ENCODE measurements at places on chromosomes 3 and 15.

DNA sequence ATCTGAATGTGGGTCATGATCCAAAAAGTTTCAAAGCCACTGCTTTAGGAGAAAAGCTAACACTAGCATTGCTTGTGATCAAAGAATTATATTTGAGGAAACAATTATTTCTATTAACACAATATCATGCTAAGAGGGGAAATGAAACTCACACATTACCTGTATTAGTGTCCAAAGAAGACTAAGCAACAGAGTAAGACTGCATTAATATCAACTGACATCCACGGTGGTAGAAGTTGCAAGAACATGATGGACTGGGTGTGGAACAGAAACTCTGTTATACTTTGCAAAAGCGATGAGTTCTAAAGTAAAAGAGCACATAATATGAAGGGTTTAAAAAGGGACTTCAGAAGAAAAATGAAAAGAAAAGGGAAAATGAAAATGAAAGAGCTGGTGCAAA lies 648.3 kb upstream of the NECTIN3 start:
- no peak for DNase-seq

- no peak for DNase-seq
Measured at GRCh38 chr3:61877359-61878138, 316.2 kb downstream of the PTPRG start.

DNA sequence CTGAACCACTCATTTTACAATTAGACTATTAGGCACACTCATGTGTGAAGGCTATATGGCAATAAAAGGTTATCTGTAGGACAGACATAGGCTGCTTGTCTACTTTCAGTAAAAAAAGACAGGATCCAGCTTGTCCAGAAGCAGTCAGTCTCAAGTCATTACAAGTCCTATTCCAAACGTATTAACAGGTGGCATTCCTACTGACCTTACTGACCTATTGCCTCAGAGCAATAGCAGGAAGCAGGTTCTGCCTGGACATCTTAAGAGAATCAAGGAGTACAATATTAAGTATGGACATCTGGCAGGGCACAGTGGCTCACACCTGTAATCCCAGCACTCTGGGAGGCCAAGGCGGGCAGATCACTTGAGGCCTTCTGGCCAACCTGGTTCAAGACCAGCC lies 7.0 kb downstream of the CMTM6 start:
- DNase-seq: no peak

GRCh38 chr15:71329497-71330260 lies 214.4 kb downstream of the THSD4 start:
- DNase-seq: no peak

GRCh38 chr3:184491867-184492615 lies 69.5 kb upstream of the EPHB3 start:
- no peak for DNase-seq

DNA sequence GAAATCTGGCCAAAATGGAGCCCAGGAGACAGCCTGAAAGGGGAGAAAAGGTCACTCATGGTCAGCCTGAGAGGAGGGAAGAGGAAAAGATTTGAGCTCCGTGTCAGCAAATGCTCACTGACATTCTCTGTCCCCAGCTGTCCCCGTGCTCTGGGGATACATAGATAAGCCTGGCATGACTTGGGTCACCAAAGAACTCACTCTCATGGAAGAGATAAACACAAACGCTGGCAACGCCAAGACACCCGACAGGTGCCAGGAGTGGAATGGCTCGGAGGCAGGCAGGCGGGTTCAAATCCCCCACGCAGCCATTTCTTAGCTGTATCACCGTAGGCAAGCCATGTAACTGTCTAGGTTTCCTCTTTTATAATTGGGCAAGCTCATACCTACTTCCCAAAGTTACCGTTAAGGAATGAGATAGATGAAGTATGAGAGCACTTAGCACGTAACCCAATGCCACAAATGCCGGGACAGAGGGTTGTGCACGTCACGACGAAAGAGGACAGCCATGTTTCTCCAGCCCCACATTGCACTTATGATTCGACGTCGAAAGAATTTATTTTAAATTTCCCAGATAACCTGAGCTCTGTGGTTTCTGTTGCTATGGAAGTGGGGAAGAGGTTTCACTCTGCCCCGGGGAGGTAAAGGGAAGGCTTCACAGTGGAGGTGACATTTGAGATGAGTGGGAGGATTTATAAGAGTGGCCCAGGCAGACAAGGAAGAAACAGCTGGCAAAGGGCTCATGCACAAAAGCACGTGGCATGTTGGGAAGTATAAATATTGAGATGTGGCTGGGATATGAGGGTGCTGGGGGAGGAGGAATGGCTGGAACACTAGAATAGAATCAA lies 41.4 kb upstream of the TSEN2 start:
- DNase-seq: no peak

DNA sequence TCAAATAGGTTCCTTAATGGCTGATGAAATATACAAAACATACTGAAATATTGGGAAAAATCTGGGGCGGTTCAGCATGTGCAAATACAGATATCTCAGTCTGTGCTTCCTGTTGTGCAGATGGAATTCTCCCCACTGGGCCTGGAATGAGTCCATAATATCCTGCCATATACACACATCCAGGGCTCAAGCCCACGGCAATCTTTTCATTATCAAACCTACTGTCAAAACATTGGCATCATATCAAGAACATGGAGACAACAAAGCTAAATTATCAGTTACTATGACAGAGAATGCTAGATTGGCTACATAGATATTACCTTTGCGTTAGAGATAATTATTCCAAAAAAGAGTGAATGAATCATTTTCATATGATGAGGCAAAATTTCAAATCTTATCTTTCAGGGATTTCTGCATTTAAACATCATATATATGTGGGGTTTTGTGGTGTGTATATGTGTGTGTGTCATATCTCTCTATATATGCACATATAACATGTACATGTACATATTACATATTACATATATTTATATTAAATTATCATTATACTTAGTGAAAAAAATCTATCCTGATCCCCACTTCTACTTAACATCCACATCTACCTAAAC lies 713.3 kb downstream of the GBE1 start:
- no peak for DNase-seq

GRCh38 chr3:41241161-41241560 lies 41.9 kb downstream of the CTNNB1 start:
- no peak for DNase-seq

DNA sequence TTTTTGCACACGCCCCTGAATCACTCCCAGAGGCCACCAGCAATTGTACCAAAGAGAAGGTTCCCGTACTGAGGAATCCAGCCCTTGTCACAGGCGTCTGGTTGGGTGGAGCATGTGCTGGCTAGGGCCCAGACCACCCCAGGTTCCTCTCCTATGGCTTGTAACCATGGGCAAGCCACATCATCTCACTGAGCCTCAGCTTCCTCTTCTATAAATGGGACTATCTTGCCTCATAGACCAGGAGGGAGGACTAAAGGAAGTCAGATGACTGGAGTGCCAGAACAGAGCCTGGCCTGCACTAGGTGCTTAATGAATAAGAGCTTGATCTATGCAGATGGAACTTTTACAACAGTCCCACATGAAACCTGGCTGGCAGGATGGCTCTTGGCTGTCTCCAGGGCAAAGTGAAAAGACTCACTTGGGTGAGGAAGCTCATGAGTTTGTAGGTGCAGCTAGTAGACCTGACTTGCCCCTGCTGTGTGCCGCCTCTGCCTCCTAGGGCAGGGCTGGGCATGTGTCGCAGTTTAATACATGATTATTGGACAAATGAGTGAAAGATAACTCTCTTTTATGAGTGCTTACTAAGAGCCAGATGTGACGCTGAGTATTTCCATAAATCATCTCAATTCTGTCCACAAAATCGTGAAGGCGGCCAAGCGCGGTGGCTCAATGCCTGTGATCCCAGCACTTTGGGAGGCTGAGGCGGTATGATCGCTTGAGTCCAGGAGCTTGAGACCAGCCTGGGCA lies 29.3 kb downstream of the CTSH start:
- DNase-seq: no peak

- no peak for DNase-seq
Measured at GRCh38 chr15:33145447-33145846, 49.1 kb downstream of the FMN1 start.

- no peak for DNase-seq
Measured at GRCh38 chr3:26260139-26260538, 362.4 kb upstream of the LRRC3B start.

- DNase-seq: no peak
Measured at GRCh38 chr3:111691293-111691909, 96.3 kb upstream of the ZBED2 start.

GRCh38 chr15:25251700-25252390 lies 187.0 kb downstream of the UBE3A start:
- no peak for DNase-seq

DNA sequence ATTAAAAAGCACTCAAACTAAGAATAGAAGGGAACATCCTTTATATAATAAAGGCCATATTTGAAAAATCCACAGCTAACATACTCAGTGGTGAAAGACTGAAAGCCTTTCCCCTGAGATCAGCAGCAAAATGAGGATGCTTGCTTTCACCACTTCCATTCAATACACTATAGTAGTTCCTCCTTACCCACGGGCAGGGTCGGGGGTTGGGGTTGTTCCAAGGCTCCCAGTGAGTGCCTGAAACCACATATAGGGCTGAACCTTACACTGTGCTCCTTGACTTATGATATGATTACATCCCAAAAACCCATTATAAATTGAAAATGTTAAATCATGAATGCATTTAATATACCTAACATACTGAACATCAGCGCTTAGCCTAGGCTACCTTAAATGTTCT lies 37.7 kb downstream of the ALDH1L1 start:
- DNase-seq: no peak

- no peak for DNase-seq
Measured at GRCh38 chr15:30791239-30792175, 112.2 kb upstream of the FAN1 start.

- DNase-seq: no peak
Measured at GRCh38 chr3:139318431-139318816, 25.4 kb upstream of the MRPS22 start.

GRCh38 chr3:171459137-171459941 lies 866 bp downstream of the TNIK start:
- DNase-seq: no peak

GRCh38 chr15:93826293-93826692 lies 405.1 kb upstream of the MCTP2 start:
- no peak for DNase-seq

DNA sequence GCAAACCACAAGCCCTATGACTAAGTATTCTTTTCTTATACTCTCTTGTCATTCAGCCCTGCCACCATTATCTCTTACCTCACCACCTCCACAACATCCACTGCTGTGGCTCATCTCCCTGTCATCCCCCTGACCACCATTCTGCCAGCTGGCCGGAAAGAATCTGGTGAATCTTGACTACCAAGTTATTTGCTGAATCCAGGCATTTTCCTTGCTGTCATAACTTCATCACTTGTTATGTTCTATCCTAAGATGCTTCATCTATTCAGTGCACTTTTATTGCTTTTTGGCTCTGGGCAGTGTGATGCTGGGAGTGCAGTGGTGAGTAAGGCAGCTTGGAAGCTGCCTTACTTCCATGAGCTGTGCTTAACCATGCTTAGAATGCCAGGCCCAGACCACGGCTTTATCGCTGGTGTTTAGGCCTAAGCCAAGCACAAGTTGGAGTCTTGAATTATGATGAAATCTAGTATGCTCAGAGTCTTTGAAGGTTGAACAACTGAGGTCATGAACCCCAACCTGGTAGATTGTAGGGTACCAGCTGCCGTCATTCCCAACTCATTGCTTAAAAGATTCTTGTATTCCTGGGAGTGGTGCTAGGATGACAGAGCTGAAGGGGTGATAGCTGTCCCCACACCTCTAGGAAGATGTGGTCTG lies 27.0 kb upstream of the APH1B start:
- no peak for DNase-seq

GRCh38 chr3:53023072-53023823 lies 22.6 kb downstream of the SFMBT1 start:
- DNase-seq: no peak
